ENCODE measurements at places on chromosomes 5 and 9.

GRCh38 chr5:115335301-115335700 lies 38.8 kb upstream of the CCDC112 start:
- no peak for DNase-seq

DNA sequence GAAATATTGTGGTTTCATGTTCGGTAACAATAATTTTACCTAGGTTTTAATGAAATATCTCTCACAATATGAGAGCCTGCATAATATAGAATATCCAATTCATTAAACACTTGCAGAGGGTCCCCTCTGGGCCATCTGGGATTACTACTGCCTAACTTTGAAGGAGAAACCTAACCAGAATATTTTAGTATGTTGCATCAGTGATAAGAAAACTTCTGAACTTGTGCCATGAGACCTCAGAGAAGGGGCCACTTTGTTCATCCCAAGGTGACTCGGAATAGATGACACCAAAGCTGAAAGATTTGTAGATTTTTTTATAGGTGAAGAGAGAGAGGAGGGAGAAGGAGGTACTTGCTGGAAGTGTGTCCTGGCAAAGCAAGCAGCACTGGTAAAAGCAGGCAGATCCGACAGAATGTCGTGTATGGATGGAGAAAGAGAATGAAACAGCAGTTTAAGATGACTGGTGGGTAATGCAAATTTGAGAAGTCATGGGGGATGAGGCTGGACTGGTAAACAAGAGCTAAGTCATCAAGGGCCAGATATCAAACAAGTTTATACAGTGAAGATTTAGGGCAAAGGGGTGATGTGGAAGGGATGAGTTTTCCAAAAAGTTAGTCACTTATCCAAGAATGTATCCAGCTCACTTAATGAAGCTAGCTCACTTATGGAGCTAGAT lies 372.3 kb downstream of the ADGRV1 start:
- no peak for DNase-seq

DNA sequence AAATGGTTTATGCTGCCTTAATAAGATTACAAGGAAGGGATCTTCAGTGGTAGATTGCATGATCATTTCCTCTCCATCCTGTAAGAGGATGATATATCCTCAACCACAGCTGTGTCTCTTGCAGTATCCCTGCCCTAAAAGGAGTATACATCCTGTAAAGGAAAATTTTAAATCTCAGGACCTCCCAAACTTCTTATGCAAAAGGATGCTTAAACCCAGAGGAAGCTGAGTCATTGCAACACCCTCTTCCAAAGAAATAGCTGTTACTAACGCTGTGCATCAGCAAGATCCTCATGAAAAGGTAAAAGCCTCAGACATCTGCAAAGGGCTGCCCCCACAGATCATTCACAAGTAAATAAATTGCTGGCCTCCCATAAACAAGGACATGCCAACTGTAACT lies 599.0 kb downstream of the PRELID2 start:
- no peak for DNase-seq

GRCh38 chr9:121887553-121888437 lies 205.3 kb downstream of the TTLL11 start:
- DNase-seq: no peak

DNA sequence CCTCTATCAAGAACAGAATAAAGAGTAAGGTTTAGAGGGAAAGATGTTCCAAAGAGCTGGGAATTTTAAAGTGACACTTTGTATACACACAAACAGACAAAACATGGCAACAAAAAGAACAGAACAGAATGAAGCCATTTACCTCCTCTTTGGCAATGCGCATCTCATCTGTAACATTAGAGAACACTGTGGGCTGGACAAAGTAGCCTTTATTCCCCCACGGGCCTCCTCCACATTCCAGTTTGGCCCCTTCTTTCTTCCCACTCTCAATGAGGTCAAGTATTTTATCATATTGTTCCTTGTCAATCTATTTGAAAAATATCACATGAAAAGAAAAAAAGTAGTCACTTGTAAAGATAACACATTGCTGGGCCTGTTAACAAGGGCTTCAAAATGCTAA lies 41.0 kb downstream of the ALDH1A1 start:
- no peak for DNase-seq

DNA sequence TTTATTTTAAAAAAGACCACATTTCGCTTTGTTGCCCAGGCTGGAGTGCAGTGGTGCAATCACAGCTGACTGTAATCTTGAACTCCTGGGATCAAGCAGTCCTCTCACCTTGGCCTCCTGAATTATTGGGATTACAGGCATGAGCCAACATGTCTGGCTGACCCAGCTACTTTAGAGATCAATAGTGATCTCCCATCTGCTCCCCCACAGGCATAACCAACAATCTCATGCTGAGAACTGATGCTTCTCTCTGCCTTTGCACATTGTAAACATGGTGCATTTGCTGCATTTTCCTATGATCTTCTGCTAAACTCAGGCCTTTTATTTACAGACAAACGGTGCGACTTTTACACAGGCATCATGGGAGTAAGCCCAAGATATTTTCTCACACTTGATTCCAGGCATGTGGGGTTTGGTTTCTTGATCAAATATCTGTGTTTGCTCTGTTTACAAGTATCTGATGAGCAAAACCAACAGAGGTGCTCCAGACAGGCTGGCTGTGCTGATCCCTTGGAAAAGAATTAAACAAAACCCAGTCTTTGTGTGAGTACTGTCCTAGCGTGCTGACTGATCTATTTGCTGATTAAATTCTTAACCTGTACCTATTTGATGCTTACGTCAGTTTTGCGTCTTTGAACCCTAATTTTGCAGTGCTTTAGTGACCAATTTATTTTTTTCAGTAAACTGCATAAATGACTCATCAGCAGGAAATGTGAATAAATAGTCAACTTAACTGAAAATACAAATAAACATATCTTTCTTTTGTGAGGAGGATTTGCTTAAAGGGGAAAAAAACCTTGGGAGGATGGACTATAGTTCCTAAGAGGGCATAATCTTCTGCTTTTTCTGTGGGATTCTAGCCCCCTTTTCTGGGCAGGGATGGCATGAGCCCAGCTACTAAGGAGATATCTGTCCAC lies 191.7 kb upstream of the NR3C1 start:
- no peak for DNase-seq

- no peak for DNase-seq
Measured at GRCh38 chr9:73199886-73200285, 48.2 kb downstream of the ANXA1 start.

DNA sequence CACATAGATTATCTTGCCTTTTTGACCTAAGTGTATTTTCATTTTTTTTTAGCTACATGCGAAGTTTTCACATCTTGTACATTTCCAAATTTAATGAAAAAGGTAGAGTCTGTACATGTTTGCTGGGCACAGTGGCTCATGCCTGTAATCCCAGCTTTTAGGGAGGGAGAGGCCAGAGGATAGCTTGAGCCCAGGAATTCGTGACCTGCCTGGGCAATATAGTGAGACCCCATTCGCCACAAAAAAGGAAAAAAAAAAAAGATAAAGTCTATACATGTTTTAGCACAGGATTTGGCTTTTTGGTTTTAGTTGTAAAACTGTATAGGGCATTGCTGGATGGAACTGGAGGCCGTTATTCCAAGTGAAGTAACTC lies 28.8 kb downstream of the RAI14 start:
- DNase-seq: no peak

DNA sequence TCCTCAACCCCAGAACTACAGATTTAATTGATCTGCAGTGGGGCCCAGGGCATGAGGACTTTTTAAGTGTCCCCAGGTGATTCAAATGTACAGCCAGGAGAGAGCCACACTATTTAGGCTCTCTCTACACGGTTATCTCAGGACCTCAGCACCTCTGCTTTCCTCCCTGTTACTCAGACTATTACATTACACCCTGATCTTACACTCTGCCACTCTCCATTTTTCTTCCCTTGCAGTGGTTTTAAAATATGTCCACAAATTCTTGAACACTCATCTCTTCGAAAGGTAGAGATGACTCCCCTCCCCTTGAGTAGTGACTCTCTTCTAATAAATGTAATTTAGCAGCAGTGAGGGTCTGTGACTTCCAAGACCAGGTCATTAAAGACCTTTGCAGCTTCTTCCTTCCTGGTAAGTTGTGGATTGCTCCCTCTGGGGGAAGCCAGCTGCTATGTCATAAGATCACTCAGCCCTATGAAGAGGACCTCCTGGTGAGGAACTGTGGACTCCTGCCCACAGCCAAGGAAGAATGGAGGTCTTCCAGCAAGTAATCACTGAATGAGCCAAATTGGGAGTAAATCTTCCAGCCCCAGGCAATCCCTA lies 87.5 kb upstream of the SSBP2 start:
- DNase-seq: no peak

DNA sequence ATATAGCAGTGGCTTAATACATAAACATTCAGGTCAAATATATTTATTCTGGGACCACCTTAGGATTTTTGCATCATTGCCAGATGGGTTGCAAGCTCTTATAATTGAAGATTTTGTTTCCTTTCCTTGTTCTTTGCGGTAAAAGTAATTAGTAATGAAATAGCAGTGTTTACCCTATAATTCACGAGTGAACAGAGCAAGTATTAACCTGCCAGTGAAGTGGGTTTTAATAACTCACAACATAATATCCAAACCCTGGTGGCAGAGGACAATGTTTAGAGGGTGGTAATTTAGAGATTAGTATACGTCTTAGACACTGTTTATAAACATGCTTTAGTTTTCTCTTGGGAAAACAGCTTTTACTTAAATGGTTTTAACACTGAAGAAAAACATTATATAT lies 11.8 kb downstream of the ARL14EPL start:
- no peak for DNase-seq

DNA sequence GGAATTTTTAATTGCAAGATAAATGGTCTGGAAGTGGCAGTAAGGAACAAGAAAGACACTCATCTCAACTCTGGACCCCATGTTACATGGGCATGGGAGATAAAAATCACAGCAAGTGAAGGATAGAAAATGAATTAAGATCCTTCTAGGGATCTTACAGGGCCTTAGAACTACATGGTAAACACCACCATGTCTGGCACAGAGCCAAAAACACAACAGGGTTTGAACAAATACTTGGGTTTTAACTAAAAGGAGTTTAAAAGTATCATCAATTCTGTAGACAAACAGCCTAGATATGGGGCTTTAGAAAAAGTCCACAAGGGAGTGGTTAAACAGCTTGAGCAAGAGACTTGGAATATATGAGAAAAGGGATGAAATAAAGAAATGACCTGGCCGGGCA lies 366.4 kb downstream of the ARL15 start:
- no peak for DNase-seq

DNA sequence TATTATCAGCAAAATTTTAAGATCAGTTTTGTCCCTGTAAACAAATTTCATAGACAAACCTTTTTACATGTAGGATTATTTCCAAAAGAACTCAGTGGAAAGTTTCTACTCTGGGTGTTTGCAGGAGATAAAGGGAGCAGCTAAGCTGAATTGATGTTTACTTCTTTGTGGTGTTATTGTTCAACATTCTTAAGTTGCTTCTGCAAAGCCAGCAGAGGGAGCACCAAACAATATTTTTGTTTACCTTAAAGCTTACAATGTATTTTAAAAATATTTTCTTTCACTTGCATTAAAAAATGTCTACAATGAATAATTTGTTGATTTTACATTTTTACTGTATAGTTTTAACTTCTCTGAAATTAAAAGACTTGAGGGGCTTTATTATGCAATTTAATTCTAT lies 135.4 kb downstream of the ATG10 start:
- DNase-seq: no peak

- no peak for DNase-seq
Measured at GRCh38 chr5:114984796-114985195, 184.9 kb downstream of the TRIM36 start.

DNA sequence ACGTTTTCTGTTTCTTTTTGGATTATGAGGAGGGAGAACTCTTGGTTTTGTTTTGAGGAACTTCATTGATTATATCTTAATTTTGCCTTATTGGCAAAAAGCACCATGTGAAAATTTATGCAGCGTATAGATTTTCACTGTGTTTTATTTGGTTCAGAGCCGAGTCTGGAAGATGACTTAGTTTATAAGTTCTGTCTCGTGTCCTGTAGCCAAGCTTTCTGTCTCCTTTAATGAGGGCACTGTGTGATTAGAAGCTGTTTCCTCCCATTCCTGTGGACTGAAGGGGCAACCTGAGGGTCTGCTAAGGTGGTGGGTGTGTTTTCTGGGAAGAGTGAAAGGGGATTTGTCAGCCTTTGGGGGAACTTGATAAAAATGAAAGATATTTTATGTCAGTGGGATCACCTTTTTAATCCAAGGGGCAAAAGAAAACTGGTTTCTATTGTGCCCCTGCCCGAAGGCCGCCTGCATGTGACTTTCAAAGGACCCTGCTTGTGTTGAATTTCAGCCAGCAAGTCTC lies 262.1 kb downstream of the FANCC start:
- DNase-seq: no peak

DNA sequence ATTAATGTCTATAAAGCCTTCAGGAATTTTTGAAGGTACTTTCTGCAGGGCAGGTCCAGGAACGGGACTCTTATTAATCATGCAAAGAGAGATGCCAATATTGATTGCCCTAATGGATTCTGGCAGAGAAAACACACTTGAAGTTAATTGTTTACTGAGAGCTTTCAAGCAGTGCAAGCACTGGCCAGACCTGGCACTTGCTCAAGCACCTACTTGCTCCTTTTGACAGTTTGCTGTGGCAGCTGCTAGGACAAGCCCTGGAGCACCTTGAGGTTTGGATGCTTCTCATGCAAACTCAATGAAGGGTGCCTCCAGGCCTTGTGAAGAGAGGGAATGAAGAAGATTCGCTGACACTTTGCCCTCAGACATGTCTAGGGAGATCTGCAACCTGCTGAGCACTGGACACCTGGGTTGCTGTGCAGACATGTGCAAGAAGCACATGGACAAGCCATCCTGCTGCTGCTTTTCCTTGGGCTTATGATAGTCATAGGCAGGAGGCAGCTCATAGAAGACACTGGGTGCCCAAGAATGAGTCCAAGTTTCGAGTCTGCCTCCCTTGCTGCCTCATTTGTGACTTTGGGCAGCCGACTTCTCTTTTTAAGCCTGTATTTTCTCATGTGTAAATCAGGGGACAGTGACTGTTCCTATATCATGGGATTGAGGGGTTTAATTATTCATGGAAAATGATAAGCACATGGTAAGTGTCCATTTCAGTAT lies 88.8 kb upstream of the EQTN start:
- no peak for DNase-seq

DNA sequence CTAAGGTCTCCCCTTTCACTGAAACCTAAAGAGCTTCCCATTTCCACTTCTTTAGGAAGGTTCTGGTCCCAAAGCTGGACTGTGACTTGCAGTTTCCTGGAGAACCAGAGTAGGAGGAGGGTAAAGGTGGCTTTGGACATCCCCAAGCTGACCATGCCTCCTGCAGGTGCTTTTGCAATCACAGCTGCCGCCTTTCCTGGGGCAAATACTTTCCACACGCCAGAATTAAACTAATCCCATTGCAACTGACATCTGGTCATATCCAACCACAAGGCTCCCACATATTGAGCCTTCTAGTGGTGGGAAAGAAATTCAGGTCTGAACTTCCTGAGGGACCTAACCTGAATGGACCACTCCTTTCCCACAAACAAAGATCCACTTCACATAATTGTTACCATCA lies 92.7 kb downstream of the NRG2 start:
- no peak for DNase-seq

- no peak for DNase-seq
Measured at GRCh38 chr5:18507114-18507513, 872.9 kb downstream of the TAF11L14 start.
